ENCODE measurements at places on chromosomes 1 and 21.

GRCh38 chr21:15775981-15776380 is 46.2 kb downstream of the USP25 start:
- DNase-seq: no peak

GRCh38 chr1:64841330-64842065 is 96.6 kb downstream of the RAVER2 start:
- no peak for DNase-seq

DNA sequence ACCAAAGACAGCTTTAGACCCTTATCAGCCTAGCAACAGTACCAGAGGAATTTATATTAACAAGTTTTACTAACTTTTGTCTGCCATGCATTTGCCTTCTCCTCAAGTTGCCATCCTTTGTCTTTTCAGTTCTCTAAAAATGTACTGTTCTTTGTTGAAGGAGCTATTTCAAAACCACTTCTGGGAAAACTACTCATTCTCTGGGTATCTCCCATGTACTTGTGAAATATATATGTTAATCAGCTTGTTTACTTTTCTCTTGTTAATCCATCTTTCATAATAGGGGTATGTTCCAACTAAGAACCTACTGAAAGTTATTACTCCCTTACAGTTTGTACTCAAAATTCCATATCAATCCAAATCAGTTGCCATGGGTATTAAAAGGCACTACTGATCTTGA is 16.3 kb downstream of the DPYD start:
- DNase-seq: no peak

DNA sequence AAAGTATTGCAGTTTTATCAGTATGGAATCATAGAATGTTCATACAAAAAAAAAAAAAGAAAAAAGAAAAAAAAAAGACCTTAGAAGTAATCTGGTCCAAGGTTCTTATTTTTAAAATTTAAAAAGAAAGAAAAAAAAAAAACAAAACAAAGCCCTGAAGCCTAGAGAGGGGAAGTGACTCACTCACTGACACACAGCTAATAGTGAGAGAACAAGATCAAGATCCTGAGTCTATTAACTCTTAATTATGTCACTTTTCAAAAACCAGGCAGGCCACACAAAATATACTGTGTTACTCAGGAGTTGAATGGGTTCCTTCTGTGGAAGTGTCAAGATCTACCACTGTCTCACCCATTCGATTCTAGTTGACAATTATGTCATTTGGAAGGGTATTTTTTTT is 433.9 kb upstream of the DAB1 start:
- no peak for DNase-seq

GRCh38 chr1:22542886-22543285 is 20.4 kb upstream of the EPHA8 start:
- DNase-seq: no peak

DNA sequence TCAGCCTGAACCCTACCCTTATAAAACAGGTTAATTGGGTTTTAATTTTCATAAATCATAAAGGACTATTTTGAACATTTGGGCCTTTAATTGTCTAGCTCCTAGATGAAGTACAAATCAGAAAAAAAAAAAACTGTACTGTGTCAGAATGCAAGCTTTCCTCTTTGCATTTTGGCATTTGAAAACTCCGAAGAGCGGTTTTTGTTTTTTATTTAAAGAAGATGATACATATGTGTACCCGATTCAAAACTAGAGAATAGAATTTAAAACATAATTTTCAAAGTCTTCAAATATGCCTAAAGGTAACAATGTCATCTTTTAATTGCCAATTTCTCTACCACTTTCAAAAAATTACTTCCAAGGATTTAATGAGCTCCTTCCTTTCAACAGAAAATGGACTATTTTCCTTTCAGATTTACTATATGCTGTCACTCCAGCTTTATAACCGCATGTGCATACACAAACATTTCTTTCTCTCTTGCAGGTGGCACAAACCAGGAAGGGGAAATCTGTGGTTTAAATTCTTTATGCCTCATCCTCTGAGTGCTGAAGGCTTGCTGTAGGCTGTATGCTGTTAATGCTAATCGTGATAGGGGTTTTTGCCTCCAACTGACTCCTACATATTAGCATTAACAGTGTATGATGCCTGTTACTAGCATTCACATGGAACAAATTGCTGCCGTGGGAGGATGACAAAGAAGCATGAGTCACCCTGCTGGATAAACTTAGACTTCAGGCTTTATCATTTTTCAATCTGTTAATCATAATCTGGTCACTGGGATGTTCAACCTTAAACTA is 33.7 kb downstream of the MRPL39 start:
- no peak for DNase-seq

DNA sequence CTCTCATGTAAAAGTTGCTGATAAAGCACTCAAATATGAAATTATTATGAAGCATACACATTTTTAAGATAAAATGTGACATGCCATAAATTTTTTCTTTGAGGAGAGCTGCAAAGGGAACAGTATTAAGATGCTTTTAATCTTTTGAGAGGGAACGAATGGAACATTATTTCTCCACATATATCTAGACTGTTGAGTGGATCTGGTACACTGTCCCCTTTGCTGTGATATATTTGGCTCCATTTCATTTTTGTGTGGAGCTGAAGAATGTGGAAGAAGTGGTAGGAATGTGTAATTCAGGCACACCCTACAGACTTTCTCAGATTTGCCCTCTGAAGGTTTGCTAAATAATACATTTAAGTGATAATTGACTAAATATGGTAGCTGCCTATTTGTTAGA is 31.7 kb downstream of the PGM1 start:
- no peak for DNase-seq

GRCh38 chr1:118049981-118050380 is 120.4 kb downstream of the WDR3 start:
- no peak for DNase-seq

GRCh38 chr1:21311016-21311415 is 20.8 kb upstream of the ECE1 start:
- DNase-seq: no peak

DNA sequence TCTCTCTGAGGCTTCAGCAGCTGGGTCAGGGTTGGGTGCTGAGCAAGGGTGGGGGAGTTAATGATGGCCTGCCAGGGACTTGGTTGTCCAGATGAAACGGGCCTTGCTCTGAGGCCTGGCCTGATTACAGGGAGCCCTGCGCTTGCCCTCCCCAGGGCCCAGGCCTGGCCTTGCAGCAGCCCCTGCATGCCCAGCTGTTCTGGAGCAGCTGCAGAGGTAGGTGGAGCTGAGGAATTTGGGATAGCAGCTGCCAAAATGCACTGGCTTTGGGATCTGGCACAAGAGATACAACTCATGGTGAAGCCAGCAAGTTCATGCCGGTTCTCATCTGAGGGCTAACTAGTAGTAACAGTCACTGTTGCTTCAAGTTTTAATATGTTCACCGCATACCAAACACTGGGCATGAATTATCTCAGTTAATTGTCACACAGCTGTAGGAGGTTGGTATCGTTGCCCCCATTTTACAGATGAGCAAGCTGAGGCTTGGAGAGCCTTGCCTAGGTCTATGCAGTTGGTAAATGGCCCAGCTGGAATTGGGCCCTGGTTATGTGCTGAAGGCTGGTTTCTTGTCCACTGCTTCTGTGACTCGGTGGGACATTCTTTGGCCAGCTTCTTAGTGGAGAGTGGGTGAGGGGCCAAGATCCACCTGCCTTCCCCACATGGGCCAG is 7.3 kb upstream of the SERINC2 start:
- no peak for DNase-seq

- no peak for DNase-seq
These were observed 21.4 kb downstream of the PRRC2C start for GRCh38 chr1:171506525-171507304.

- DNase-seq: no peak
These were observed 9.6 kb downstream of the NES start for GRCh38 chr1:156667610-156667967.

GRCh38 chr1:22208973-22209378 is 66.1 kb upstream of the WNT4 start:
- no peak for DNase-seq

GRCh38 chr1:36397083-36397377 is 678 bp downstream of the LSM10 start:
- no peak for DNase-seq

- no peak for DNase-seq
These were observed 58.2 kb upstream of the TPTE start for GRCh38 chr21:10463156-10463555.

DNA sequence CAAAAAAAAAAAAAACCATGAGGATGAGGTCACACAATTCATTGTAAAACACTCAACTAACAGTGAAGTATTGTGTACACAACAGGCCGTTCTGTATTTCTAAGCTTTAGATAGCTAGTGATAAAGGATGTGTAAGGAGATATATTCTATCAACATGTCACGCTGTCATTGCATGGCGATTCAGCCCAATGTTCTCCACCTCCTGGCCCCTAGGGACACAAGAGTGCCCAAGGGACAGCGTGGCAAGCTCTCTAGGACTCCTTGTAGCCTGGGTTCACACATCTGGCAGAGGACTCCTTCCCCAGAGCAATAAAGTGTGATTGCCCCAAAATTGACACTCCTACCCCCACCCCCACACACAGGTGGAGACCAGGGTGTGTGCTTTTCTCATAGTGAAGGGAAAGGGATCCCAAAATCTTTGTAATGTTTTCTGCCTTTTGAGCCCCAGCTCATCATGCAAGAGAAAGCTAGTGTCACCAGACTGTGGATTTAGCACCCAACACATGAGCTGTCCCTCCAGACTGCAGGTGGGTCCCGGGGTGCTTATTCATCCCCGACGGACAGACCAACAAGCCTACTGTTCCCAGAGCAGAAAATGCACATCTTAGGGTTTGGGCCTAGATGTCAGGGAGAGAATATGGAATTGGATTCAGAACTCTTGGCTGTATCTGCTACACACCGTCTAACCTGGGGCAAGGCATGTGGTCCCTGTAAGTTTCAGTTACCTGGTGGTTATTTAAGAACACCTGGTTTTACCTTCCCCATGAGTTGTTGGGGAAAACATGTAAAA is 11.5 kb downstream of the TMPRSS3 start:
- no peak for DNase-seq

DNA sequence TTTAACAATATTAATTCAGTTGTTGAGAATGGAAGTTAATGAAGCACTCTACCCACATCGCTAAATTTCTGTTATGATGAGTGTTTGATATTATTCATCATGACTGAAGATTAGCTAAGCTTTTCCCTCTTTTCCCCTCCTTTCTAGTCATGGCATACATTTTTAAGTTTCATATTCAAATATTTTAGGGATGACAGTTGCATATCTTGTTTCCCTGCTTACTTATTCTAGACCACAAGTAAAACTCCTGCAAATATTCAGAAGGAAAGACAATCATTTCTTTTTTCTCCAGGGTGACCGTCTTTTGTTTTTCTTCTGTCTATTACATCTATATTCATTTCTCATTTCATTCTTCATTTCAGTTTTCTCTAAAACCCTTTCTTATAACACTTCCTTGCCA is 906.0 kb downstream of the ADGRL2 start:
- DNase-seq: no peak

DNA sequence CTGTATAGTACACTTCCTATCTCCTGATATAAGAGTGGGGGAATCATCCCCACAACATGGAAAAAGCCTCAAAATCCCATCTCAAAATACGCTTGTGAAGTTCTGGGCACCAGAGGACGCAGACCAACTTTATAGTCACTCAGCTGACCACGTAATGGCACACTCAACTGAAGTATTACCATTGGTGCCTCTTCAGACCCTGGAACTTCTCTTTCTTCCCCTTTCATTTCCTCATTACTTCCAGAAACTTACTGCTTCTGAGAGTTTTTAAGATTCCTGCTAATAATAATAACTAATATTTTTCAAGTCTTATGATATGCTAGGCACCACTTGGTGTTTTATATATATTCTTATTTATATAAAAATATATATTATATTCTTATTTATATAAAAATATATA is 202.6 kb downstream of the PTPRC start:
- DNase-seq: no peak

DNA sequence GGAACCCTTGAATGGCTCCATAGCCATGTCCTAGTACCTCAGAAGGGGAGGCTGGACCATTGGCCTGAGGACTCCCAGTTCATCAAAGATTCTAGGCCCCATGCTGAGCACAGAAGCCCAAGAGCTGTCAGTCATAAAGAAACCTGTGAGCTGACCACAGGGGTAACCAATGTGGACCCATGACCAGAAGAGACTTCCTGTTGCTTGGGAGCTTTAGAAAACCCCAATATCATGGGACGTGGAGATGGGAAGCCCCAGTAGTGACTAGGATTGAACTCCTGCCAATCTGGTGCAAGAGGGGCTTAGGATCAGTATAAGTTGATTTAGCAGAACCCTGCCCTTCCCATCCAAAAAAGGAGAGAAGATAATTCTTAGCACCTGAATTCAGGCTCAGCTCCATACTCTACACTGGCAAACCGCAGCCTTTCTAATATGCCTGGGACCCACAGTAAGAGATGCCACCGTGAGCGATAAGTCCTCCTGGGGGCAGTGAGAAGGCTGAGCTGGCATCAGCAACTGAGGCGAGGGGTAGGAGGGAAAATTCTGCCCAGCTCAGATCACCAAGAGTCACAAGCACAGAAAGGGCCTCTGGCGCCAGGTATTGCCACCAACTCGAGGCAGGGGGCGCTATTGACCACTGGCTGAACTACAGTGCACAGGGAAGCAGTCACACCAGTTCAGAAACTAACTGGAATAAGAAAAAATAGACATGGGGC is 108.9 kb downstream of the CAPN8 start:
- no peak for DNase-seq

DNA sequence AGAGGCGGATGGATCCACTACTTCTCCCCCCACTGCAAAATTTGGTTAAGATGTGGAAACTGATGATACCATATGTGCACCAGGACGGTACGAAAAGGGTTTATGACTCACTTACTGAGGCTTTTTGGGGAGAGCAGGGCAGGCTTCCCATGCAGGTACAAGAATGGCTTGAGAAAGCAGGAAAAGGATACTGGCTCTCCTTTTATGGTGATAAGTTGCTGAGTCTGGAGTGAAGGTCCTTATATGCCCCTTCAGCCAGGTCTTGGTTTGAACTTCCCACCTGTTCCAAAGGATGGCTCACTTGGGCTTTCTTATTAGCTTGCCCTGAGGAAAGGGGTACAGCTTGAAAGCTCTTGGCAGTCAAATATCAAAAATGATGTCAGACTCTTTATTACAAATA is 23.1 kb downstream of the MPZL1 start:
- no peak for DNase-seq
